Uterus (tissue), 4 donors: ENCODE measurements at places on chromosomes 2 and 18. TPM values are rescaled to one million over a fixed set of nuclear protein-coding genes. Genes with fewer than 3 reads are reported as not detected.

DNA sequence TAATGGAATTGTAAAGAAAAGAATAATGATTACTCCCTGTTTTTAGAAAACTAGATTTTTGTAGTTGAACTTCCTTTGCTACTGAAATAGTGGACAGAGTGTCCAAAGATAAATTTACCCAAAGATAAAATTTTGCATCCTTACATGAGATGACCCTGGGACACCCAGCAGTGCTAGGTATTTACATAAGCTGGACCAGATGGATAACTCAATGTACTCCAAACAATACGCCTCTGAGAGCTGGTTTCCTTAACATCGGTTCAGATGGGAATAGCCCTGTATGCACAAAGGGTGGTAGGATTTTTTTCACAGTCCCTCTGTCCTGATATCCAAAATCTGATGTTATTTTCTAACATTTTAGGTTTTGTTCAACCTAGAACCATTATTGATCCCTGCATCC is 432.1 kb upstream of the ID2 start:
- DNase-seq = no peak

- no peak for DNase-seq
Measured at GRCh38 chr2:132977812-132978529, 308.0 kb upstream of the LYPD1 start.

- no peak for DNase-seq
Measured at GRCh38 chr18:906416-907114, 1.9 kb downstream of the ADCYAP1 start.

GRCh38 chr2:191638079-191638801 is 39.7 kb upstream of the NABP1 start:
- no peak for DNase-seq

- no peak for DNase-seq
Measured at GRCh38 chr18:7464245-7464966, 102.7 kb upstream of the PTPRM start.

DNA sequence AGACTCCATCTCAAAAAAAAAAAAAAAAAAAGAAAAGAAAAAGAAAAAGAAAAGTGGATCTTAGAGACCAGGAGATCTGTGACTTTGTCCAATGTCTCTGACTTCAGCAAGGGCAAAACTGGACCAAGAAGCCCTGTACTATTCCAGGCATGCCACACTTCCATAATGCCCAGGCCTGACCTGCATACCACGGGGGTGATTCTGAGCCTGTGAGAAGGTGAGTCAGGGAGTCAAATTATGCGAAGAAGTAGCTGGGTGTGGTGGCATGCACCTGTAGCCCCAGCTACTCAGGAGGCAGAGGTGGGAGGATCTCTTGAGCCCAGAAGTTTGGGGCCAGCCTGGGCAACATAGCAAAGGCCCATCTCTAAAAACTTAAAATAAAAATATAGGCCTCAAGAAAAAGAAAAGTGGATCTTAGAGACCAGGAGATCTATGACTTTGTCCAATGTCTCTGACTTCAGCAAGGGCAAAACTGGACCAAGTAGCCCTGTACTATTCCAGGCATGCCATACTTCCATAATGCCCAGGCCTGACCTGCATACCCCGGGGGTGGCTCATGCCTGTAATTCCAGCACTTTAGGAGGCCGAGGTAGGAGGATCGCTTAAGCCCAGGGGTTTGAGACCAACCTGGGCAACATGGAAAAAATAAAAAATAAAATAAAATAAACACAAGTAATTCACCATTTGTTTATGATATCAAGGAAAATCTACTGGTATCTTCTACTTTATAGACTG is 12.2 kb upstream of the PUM2 start:
- no peak for DNase-seq

GRCh38 chr2:45804987-45805755 is 153.7 kb downstream of the PRKCE start:
- no peak for DNase-seq

DNA sequence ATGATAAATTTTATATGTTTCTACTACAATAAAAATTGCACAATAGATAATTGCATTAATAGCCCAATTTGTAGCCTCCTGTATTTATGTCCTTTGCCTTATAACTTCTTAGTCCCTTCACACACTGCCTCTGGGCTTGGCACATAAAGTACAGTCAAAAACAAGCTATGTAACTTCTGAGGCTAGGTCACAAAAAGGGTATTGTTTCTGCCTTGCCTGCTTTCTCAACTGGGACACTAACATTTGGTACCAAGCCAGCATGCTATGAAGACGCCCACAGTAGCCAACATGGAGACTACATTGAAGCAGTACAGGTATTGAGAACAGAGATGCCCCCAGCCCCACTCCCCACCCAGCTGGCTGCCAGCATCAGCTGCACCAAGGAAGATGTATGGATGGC is 5.4 kb upstream of the SLC3A1 start:
- DNase-seq = no peak

DNA sequence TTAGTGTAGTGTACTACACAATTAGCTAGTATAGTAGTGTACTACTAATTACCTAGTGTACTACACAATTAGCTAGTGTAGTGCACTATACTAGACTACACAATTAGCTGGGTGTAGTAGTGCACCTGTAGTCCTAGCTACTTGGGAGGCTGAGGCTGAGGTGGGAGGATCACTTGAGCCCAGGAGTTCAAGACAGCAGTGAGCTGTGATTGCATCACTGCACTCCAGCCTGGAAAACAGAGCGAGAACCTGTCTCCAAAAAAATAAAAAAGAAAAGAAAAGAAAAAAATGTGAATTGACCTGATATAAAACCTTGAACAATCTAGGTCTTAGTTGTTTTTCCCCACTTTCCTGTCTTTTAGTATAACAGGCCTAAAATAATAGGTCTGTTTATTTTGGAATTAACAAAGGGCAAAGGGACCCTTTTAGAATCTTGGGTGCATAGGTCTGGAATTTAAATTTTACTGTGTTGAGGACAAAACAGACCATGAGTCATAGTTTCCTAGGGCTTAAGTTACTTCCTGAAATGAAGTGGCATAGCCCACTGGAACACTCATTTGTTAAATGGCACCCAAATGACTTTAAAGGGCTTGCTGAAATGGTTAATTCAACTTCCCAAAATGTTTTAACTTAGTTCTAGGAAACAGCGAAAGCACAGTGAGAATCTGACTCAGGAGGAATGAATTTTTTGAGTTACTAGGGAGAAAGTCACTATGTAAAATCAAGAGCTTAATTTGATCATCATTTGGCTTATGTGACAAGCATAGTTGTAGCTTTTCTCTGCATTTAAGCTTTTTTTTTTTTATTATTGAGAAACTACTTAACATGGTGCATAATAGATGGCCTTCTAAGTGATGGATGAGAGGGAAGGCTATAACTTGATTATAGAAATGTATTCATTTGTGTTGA is 50.7 kb upstream of the ARL5A start:
- DNase-seq = no peak

DNA sequence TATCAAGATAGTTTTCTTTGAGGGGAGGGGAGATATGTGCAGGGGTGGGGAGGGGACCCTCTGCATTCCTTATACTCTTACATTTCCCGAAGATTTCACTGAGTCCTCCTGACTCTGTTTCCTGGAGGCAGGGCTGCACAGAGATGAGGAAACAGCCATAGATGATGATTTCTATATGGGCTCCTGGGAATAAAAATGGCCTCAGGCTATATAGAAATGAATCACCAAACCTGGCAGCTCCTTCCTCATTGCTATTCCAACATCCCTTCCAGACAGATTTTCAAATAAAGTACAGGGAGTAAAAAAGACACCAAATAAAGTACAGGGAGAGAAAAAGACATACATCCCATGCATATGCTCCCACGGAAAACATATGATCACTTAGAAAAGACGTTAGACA is 474.8 kb upstream of the RAB6C start:
- no peak for DNase-seq

GRCh38 chr2:44479127-44479887 is 117.6 kb downstream of the CAMKMT start:
- DNase-seq = peak; percentile 17

DNA sequence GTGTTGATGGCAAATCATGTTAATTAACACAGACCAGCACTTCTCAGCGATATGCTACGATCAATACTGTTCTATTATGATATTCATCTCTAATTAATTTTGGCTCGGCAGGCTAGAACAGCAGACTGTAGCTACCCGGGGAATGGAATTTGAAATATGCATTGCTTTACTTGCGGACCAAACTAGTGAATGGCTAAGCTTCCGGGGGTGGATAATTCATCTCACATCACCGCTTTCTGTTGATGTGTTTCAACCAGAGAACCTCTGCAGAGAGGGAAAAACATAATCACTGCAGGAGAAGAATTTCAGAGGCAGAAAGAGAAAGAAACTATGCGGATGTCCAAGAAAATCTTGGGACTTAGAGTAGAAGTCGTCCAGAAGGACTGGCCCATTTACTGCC is 490.9 kb downstream of the STK39 start:
- no peak for DNase-seq

DNA sequence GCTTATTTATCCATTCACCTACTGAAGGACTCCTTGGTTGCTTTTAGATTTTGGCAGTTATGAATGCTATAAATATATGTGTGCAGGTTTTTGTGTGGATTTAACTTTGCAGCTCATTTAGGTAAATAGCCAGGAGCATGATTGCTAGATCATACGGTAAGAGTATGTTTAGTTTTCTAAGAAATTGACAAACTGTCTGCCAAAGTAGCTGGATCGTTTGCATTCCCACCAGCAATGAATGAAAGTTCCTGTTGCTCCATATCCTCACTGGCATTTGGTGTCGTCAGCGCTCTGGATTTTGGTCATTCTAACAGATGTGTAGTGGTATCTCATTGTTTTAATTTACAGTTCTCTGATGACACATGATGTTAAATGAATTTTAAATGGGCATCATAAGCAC is 8.7 kb upstream of the DIPK1C start:
- no peak for DNase-seq

GRCh38 chr18:46320928-46321711 is 216.9 kb downstream of the HAUS1 start:
- DNase-seq = no peak

The GALR1 gene
- total RNA-seq = not detected

The CYS1 gene
- total RNA-seq = 9.1 TPM

The FAM117B gene
- 14.0 TPM for total RNA-seq

The PUS10 gene
- 8.8 TPM for total RNA-seq

The REG3G gene
- total RNA-seq = not detected

The PROKR1 gene
- not detected for total RNA-seq

The RGPD6 gene
- total RNA-seq = 62.2 TPM

The FKBP1B gene
- total RNA-seq = 6.5 TPM

The HOXD3 gene
- 20.4 TPM for total RNA-seq

The CYTIP gene
- total RNA-seq = 2.6 TPM
